Iris pigment epithelial cell (primary cell): ENCODE measurements at places on chromosomes 4 and X.
A peak's percentile ranks its signal among the peaks of the same experiment; 100 is the strongest.

DNA sequence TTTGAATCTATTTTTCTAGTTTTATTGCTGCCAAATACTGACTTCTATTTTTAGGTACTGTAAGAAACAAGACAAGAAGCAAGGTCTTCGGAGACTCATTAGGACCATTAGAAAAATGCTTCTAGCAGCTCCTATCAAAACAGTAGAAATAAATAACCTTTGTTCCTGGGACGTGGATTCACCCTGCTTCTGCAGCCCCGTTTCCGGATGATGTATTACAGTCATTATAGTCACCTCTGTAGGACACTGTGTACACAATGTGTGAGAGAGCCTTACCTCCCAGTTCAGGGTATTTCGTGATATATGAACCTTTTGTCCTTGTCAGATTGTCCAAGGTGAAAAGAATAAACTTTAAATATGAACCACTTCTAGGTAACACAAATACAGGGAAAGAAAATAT, 484.0 kb upstream of the TECRL start:
- DNase-seq: no peak

- peak; percentile 81 for DNase-seq
Measured at GRCh38 chr4:158814636-158815330, 46.0 kb downstream of the FNIP2 start.

- DNase-seq: peak; percentile 76
Measured at GRCh38 chr4:1207603-1208265, 35.4 kb upstream of the SPON2 start.

DNA sequence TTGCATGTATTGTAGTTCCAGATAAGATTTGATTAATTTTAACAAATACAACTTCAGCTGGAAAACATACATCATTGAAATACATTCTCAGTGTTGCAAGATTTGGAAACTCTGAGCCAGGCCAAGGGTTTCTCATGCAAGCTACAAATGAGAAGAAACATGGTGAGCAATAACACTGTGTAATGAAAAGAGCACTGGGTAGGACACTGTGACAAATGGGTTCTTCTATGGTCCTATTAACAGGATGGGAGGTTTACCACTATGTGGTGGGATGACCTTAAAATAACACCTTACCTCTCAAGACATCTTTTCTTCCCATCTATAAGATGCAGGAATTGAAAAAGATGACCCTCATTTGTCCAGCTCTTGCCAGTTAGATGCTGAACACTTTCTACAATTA, 19.6 kb upstream of the NDNF start:
- DNase-seq: no peak

DNA sequence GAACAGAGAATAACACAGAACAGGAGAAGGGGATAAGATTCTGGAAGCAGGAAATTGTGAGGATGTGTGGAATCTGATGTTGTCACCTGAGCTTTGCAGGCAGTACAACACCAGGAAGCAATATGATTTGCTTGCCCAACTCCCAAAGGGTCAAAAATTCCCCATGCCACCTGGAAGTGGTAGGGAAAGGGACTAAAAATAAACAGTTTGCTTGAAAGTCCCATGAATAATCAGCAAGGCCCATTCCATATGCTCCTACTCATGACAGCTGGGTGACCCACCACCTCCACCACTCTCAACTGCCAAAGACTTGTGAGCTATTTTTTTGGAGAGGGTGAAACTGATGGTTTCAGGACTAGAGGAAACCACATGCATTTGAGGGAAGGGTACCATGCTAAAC, 168.4 kb downstream of the KCNIP4 start:
- DNase-seq: peak; percentile 28

DNA sequence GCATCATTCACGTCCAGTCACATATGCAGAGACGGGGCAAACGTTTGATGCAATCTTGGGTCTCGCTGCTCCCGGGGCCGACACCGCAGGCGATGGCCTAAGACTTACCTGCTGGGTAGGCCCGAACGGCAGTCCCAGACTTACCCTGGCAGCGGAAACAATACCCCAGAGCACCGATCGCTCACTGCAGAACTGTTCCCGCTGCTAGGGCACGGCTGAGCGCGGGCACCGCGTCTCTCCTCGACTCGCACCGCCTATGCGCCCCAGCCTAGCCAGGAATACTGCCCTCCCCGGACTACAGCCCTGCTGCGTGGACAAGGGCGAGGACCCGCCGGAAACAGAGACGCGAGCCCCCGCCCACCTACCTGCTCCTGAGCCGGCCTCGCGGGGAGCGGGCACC, 86.2 kb downstream of the HPRT1 start:
- no peak for DNase-seq

DNA sequence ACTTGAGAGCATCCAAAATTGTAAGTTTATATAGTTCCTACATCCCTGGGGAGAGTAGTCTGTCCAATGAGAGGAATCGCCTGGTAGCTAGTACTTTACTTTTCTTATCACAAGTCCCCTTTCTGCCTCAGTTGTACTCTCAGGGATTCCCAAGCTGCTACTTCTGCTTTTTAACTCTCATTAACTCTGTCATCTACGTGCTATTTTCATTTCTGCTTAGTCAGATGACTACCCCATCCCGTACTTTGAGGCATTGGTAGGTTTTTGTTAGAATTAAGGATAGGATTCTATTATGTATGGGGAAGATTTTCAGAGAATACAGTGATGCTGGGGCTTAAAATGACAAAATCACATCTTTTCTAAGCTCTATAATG, 24.7 kb downstream of the RBPJ start:
- DNase-seq: no peak

GRCh38 chr4:55762819-55763218, 56.8 kb upstream of the EXOC1L start:
- no peak for DNase-seq

DNA sequence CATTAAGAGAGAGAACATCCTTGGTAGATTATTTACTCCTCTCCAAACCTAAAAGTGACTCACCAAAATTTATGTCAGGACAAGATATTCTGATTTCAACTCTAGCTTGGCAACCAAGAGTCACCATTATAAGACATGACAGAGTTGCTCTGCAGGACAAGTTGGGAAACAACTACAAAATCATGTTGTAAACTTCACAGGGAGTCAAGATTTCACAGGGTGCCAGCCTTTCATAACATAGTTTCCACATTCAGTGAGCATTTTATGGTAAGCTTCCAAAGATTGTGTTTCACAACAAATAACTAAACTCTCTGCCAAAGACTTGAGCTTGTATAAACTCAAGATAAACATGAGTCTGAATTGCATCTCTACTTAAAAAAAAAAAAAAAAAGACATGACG, 121.0 kb upstream of the DIAPH2 start:
- peak; percentile 73 for DNase-seq

- no peak for DNase-seq
Measured at GRCh38 chrX:134760650-134761049, 102.4 kb upstream of the PLAC1 start.

GRCh38 chr4:98522636-98523395, 135.6 kb downstream of the TSPAN5 start:
- DNase-seq: peak; percentile 95

GRCh38 chrX:68748030-68748429, 80.8 kb upstream of the EFNB1 start:
- DNase-seq: no peak

- DNase-seq: no peak
Measured at GRCh38 chr4:47752214-47752613, 85.7 kb downstream of the CORIN start.

DNA sequence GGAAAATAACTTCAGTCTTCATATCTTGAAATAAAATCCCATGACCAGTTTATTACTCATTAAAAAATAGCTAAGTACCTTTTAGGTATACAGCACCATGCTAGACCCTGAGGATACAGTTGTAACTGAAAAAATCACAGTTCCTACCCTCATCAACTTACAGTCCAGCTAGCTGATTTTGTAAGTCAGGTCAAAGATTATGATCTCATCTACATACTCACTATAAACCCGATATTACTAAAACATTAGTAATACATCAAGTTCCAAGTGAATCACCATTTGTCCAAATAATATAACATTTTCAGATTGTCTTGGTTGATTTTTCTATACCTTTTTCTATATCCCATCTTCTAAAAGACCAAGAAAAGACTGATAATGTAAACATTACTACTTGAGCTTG, 333.9 kb downstream of the INPP4B start:
- DNase-seq: peak; percentile 18

GRCh38 chr4:87188048-87188447, 32.4 kb downstream of the KLHL8 start:
- peak; percentile 54 for DNase-seq

- no peak for DNase-seq
Measured at GRCh38 chrX:4805502-4805901, 1092.1 kb upstream of the PRKX start.

- peak; percentile 28 for DNase-seq
Measured at GRCh38 chrX:70172221-70172620, 5.1 kb upstream of the DGAT2L6 start.

- DNase-seq: peak; percentile 42
Measured at GRCh38 chr4:4714331-4714730, 145.1 kb upstream of the MSX1 start.

DNA sequence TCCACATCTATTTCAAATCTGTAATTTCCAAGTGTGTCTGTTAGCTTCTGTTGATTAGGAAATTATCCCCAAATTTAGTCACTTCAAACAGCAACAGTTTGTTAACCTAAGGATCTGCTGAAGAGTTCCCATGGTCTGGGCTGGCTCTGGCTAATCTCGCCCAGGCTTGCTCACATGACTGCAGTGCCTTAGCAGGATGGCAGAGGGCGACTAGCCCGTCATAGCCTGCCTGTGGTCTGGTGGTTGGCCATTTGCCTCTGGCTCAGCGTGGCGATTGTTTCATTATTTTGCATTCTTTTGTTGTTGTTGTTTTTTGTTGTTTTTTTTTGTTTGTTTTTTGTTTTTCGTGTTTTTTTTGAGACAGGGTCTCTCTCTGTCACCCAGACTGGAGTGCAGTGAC, 264.0 kb downstream of the TRIML1 start:
- DNase-seq: no peak

- DNase-seq: no peak
Measured at GRCh38 chr4:101328063-101328602, 19.2 kb downstream of the PPP3CA start.

- DNase-seq: peak; percentile 18
Measured at GRCh38 chr4:123892368-123892976, 495.9 kb downstream of the SPRY1 start.
